H54 (cell line): ENCODE measurements at places on chromosomes 13 and 19.

- DNase-seq = no peak
Measured at GRCh38 chr13:41428155-41428554, 29.2 kb upstream of the RGCC start.

DNA sequence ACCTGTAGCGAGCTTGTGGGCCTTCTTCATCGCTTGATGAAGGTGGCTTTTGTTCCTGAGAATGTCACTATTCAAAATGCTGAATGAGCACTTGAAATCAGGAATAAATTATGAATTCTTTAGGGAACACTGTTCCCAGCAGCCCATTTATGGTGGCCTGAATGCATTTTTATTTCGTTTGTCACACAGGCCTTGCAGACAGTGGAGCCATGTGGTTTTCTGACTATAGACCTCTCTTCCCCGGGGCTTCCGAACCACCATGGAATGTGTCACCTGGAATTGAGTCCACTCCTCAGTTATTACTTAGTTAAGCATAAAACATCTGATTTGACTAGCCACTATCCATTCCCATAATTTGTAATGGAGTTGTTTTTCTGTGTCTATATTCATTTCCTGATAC, 396.9 kb downstream of the IRS2 start:
- no peak for DNase-seq

- DNase-seq = no peak
Measured at GRCh38 chr13:110465696-110466095, 95.8 kb downstream of the RAB20 start.

DNA sequence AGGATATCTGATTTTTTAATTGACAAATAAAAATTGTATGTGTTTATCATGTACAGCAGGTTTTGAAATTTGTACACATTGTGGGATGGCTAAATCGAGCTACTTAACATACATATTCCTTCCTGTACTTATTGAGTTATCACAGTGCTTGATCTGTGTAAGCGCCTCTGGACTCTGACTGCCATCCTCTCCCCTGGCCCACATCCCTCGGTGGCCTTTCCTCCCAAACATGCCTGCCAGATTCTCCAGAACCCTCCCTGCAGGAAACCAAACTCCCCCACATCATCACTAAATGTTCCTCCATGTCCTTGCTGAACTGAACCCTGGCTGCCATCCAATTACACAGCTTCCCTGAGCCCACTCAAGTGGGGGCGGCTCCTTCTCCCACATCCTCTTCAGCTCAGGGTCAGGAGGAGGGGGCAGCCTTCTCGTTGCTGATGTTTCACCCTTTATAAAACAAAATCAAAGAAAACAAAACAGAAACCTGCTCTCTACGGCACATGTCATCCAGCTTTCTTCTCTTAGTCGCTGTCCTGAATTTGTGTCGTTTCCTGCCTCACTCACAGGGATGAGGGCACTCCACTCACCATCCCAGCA, 97.1 kb upstream of the SPATA13 start:
- DNase-seq = no peak

DNA sequence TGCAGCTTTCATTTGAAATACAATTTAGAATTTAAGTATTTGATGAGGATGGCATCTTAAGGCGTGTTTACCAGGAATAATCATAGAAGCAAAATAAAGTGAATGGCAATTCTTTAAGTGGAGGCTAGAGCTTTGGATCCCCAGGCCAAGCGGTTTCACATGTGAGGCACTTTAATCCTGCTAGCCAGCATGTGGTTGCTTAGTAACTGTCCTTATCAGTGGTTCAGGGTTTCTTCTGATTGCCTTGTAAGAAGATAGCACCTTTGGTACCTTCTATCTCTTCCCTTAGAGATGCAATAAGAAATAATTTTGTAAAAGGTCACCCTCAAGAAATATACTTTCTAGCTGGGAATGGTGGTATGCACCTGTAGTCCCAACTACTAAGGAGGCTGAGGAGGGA, 38.9 kb upstream of the SERP2 start:
- no peak for DNase-seq

- DNase-seq = no peak
Measured at GRCh38 chr19:22832031-22832762, at the start of gene ZNF723. ZNF723 (plus strand) TSS chr19:22832291; CDS start chr19:22832380, 89 bp downstream.

DNA sequence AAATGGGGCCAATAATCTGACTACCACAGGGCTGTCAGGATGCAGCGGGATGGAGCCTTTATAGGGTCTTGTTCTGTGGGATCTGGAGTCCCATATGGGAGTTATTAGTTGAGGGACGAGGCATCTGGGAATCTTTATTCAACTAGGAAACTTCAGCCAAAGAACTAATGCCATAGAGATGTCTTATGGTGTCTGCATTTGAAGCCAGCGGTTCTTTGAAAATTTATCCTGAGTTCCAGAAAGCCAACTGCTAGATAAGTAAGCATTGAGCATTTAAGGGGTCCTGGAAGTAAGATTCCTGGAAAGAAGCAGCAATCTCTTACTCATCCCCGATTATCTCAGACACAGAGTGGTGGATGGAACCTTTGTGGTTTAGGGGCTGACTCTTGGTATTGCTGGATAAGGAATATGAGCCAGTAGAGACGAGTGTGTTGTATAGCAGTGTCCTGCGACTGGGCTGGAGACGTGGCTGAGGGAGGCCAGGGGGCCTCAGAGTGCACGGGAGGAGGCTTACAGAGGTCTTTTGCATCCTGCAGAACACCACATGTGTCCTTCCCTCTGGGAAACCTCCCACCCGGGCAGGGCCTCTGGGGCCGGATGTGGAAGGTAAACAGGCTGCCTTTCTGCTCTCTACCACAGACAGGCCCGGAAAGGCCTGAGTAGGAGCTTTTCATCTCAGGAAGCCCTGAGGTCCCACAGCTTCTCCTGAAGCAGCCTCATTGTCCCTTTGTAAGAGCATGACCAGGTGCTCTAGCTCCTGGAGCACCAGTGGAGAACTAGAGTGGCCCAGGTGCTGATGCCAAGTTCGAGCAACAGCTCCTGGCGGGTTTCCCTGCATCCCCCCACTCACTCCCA, 28.8 kb downstream of the ACTN4 start:
- no peak for DNase-seq

DNA sequence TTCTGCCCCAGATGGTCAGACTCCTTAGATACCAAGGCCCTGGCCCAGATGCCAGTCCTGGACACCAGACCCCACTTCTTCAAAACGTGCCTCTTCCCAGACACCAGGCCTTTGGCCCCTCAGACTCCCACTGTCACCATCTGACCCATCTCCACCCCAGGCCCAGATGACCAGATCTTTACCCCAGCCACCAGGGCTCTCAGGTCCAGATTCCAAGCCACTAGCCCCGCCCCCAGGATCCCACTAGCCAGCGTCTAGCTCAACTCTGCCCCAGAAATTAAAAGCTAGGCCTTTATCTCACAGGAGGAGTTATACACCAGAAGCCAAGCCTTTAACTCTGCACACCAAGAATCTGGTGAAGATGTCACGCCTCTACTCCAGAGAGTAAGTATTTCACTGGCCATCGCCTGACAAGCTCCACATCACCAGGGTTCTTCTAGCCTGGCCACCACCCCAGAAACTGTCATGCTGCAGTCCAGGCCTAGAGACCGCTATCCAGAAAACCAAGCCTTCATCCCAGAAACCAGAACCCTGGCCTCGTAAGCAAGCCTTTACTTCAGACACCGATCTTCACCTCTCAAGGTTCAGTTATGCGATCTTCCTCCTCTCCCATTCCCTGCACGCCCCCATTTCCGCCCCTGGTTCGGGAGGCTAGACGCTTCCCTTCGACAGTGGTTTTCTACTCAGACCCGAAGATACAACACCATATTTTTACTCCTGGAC, 595 bp downstream of the XAB2 start:
- DNase-seq = no peak

DNA sequence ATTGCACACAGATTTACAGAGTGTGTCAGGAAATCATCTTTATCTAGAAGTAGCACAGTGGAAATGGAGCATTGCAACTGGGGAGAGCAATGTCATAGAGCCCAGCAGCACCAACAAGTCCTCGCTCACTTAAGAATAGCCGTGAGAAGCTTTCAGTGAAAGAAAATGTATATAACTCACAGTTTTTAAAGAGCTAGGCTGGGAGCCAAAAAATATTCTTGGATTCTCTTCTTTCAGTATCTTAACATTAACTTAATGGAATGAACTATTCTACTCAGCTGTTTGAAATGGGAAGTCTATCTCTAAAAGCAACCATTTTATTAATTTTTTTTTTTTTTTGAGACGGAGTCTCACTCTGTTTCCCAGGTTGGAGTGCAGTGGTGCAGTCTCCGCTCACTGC, 329.6 kb downstream of the COG6 start:
- DNase-seq = no peak

DNA sequence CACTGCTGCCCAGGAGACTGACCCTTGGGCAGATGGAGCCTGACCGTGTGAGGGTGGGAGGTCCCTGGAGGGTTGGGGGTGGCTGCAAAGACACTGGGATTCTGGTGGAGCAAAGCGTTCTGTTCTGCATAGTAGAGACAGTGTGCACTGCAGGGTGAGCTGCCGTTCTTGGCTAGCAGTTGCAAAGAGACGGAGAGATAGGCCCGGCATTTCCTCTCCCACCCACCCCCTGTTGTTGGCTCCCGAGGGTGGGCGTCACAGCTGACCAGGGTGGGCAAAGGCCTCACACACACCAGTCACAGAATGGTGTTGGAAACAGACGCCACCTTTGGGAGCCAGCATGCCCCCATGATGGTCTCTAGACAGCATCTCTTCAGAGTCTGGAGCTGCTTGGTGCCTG, 11.4 kb downstream of the TMEM255B start:
- DNase-seq = no peak

DNA sequence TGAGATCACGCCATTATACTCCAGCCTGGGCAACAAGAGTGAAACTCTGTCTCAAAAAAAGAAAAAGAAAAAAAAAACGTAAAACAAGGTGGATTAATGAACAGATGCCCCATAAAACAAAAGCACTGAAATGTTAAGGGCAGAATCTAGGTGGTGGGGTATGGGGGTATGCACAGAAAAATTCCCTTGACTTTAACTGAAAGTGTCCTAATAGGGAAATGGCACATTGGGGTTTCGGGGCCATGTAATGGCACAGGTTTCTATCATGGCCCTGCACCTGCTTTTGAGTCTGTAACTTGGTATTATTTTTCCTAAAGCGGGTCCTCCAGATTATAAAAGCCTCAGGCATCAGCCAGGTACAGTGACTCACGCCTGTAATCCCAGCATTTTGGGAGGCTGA, 16.2 kb downstream of the NOP53 start:
- no peak for DNase-seq

DNA sequence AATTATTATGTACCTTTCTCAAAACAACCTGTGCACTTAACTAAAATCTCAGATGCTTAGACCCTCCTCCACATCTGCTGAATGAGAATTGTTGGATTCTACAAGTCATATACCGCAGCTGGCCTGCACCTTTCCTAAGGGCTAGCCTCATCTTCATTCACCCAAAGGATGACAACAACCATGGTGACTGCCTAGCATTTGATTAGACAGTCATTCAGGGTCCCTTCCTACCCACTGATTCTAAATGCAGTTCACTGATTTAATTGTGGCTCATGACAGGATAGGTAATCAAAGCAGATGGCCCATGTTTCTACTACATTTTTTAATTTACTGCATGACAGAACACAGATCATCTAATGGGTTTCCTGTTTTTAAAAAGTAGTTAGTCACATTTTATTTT, 551.9 kb upstream of the SLC10A2 start:
- DNase-seq = no peak

DNA sequence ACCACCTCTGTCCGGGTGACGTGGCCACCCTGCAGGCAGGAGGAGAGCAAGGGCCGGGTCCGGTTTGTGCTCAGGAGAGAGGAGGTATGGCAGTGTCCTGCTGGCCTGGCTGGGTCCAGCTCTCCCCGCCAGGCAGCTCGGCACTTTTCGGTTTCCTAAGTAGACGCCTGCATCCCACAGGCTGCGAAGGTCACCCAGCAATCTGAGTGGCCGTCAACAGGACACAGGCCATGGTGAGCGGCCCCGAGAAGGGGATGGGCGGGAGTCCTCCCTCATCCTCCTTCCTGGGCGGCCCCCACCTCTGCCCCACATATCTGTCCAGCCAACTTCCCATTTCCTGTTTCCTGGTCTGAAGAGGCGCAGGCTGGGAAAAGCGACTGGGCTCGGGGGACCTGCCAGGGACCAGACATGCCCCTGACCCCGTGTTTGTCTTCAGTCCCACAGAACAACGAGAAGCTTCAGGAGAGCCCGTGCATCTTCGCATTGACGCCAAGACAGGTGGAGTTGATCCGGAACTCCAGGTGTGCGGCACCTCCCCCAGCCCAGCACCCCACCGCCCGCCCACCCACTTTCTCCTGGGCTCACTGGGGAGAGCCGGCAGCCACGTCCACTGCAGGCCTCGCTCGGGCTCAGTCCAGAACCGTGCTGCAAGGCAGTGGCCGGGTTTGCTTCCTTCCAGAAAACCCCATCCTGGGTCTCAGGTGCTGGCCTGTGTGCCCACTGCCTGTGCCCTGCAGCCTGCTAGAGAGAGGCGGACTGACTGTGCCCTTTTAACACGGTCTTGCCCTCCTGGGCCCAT, 16.3 kb downstream of the PIAS4 start:
- no peak for DNase-seq

DNA sequence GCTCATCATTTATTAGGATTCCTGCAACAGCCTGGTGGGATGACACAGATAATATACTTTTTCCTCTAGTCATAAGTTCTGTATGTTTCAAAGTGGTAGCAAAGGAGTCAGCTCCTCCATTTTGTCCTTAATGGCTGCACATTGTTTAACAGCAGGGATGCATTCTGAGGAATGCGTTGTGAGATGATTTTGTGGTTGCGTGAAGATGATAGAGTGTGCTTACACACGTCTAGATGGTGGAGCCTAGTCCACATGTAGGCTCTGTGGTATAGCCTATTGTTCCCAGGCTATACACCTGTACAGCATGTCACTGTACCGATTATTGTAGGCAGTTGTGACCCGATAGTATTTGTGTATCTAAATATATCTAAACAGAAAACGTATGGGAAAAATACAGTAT, 4.6 kb downstream of the SMARCA4 start:
- DNase-seq = no peak

DNA sequence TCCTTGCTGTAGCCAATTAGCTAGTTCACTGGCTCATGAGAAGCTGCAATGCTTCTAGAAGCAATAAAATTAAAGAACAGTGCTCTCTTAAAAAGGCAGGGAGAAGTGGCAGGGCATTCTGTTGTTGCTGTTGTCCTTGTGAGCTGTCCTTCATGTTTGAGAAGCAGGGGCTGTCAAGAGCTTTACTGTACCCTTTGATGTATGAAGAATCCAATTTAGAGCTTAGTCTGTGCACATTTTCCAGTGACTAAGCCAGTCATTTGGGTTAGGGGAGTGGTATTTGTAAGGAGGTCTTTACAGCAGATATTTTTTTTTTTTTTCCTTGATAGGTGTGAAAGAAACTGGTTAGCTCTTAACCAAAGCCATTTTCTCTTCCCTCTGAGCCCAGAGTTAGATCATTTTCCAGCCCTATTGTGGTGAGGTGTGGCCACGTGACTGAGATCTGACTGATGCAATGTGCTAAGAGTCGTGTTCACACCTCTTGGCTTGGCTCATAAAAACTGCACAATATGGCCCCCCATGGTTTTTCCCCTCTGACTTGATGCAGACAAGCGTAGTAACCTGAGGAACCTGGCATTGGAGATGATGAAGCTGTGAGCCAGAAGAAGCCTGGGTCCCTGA, 309.6 kb upstream of the TMTC4 start:
- no peak for DNase-seq

GRCh38 chr13:48251611-48252081, 18.6 kb downstream of the ITM2B start:
- DNase-seq = no peak

- no peak for DNase-seq
Measured at GRCh38 chr13:109874484-109875454, 88.4 kb upstream of the IRS2 start.

- no peak for DNase-seq
Measured at GRCh38 chr13:93144031-93144430, 82.6 kb upstream of the GPC6 start.

- no peak for DNase-seq
Measured at GRCh38 chr13:33227927-33228647, 57.5 kb downstream of the STARD13 start.

- no peak for DNase-seq
Measured at GRCh38 chr13:26446751-26447150, 110.7 kb upstream of the WASF3 start.
